Neural progenitor cell (in vitro differentiated cells): ENCODE measurements at places on chromosomes 6 and 20. TPM values are rescaled to one million over a fixed set of nuclear protein-coding genes. Genes with fewer than 3 reads are reported as not detected.
A peak's percentile ranks its signal among the peaks of the same experiment; 100 is the strongest.

Gene THBS2
- total RNA-seq, result 0.09 and 0.13 TPM in 2 replicates

GRCh38 chr20:11454966-11455799, 462.5 kb upstream of the BTBD3 start:
- H3K4me1 ChIP-seq, result peaks cover 27% of the 10 kb centered on the region
- DNase-seq, result no peak
- no peak overlapping the region for H3K4me3 ChIP-seq
- no peaks in the 10 kb centered on the region for H3K27me3 ChIP-seq
- H3K36me3 ChIP-seq, result no peaks in the 10 kb centered on the region

- DNase-seq, result peak; percentile 78
- no peaks in the 10 kb centered on the region for H3K4me1 ChIP-seq
- no peaks in the 10 kb centered on the region for H3K27me3 ChIP-seq
- no peak overlapping the region for H3K27ac ChIP-seq
- no peak overlapping the region for H3K4me3 ChIP-seq
- no peaks in the 10 kb centered on the region for H3K36me3 ChIP-seq
Measured at GRCh38 chr6:168956884-168957730, 296.5 kb downstream of the THBS2 start.

Gene ZKSCAN4
- 5.9 and 9.8 TPM in 2 replicates for total RNA-seq
